ELF-1 (cell line): ENCODE measurements at places on chromosomes 1 and 21.

- DNase-seq, result peak; percentile 84
Observed at GRCh38 chr1:175757381-175758015, 14.1 kb upstream of the TNR start.

DNA sequence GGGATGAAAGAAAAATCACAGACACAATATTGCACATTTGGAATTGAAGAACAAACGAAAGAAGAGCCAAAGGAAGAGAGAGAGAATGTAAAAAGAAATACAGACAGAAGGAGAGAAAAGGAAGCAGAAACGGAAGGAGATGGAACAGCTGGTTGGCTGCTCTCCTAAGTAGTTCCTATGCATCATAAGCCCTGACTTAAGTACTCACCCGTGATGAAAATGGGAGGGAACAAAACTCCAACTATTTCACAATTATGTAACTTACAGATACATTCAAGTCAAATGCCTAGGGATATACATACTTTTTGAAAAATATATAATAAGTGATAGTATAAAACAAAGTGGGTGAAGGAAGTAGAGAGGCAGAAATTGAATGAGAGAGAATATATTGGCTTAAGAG is 88.5 kb downstream of the TTLL7 start:
- no peak for DNase-seq

GRCh38 chr21:18603261-18603660 is 199.7 kb upstream of the TMPRSS15 start:
- DNase-seq, result no peak

DNA sequence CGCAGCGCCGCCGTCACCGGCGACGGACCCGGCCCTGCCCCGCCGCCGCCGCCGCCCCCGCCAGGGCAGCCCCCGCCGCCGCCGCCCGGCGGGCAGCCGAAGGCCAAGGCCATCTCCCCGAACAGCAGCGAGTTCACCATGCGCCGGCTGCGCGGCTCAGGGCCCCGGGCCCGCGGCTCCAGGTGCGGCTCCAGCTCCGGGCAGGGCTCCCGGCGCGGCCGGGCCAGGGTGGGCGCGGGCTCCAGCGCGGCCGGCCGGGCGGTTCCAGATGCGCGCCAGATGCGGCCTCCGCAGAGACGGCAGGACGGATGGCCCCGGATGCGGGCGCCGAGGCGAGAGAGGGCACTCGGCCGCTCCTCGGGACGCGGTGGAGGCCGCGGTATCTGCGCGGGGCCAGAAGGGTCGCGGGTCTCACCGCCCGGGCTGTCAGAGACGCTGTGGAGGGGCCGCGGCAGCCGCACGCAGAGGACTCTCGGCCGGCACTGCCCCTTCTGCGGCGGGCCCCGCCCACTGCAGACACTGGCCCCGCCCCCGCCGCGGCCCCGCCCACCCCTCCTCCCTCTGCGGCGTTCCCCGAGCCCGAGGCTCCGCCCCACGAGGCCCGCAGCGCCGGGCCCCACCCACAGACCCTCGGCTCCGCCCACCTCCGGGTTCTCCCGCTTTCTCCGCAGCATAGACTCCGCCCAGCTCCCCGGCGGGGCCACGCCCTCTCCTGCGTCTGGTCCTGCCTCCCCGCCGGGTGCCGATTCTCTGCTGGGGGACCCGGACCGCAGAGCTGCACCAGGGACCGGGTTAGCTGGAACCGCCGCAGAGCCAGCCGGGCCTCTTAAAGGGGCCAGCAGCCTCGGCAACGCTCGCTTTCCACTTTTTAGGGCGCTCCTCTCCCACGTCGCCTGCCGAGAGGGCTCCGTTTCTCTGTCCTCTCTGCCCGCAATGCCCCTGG is at the start of gene IFFO2:
IFFO2 (minus strand) TSS at position 484 of the 943 bp plus-strand sequence; CDS start at position 140, 344 bp downstream.
- peak; percentile 95 for DNase-seq

DNA sequence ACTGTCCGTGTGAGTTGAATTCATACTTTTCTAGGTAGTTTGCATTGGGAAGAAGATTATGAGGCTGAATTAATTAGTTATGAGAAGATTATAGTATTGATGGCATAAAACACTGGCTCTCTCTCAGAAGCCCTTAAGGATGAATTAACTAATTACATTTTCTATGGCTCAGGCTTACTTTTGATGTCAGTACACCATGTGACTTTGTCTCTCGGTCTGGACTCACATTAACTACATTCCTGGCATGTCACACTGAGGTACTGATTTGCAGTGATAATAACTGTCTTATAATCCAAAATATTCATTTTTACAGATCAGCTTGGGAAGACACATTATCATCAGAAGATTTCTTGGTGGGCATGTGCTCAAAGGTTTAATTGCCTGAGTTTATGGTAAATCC is 362.2 kb downstream of the ZP4 start:
- no peak for DNase-seq
